ENCODE measurements at places on chromosomes 13 and 19.

DNA sequence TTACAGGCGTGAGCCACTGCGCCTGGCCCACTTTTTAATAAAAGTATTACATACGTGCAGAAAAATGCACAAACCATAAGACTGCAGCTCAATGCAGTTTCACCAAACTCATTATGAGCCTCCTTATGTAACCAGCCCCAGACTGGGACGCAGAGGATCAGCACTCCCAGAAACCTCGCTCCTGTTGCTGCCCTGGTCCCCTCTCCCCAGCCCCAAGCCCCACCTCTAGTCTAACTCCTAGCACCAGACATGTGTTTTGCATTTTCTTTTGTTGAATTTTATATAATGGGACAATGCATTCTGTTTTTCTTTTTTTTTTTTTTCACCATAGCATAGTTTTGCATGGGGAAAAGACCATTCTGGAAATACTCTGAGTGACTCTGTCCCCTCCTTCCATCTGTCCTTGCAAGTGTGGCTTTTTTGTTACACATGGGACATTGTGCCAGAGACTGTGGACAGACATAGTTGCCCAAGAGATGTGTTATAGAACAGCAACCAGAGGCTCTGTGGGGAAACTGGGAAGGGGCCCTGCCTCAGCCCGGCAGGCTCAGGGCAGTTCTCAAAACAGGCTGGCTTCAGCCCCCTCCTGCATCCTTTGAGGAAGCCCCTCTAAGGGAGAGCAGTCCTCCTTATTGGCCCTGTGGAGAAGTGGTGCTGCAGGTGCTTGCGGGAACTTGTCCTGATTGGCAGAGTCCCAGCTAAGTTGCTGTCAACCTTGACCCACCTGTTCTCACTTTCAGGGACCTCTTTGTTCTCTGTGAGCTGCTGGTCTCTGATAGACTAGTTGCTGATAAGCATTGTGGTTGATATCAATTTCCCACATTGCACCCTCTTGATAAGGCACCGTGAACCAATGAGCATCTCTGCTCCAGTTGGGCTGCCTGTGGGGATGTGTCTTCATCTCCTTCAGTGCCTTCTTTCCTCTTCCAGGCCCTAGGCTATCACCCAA lies 13.8 kb upstream of the OLFM4 start:
- no peak for DNase-seq

DNA sequence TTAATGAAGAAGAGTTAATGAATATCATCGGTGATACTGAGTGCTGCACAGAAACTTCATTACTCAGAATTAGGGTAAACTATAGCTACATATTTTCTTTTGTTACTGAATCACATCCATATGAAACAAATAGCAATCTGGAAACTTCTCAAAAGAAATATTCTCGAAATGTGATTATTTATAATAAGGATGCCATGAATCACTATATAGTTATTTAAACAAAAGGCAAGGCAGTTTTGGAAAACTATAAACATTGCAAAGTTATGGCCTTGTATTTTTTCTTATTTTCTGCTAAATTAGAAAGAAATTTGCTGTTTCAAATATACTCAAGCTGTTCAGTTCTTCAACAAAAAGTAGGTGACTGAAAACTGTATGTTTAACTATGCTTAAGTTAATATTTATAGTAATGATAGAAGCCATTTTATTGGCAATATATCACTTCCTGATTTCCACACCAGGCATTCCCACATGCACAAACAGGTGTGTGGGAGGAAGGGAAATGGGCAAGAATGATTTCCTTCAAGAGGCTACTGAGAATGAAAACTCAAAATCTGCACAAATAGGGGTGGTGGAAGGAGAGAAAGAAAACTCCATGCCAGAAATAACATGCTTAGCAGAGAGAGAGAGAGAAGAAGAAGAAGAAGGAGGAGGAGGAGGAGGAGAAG lies 74.5 kb upstream of the FRY start:
- DNase-seq: no peak

DNA sequence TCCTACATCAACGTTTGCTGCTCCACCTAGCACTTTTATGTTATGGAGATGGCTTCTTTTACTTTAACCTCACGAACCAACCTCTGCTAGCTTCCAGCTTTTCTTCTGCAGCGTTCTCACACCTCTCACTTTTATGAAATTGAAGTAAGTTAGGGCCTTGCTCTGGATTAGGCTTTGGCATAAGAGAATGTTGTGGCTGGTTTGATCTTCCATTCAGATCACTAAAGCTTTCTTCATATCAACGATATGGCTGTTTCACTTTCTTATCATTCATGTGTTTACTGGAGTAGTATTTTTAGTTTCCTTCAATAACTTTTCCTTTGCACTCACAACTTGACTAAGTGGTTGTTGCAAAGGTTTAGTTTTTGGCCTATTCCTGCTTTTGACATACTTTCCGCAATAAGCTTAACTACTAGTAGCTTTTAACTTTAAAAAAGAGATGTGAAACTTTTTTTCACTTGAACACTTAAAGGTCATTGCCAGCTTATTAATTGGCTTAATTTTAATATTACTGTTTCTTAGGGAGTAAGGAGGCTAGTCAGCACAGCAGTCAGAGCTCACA lies 60.0 kb upstream of the SPRY2 start:
- no peak for DNase-seq

- no peak for DNase-seq
These were observed 7.4 kb downstream of the BCAM start for GRCh38 chr19:44816301-44816700.

- DNase-seq: no peak
These were observed 610.6 kb upstream of the PRR20A start for GRCh38 chr13:56530096-56530495.

DNA sequence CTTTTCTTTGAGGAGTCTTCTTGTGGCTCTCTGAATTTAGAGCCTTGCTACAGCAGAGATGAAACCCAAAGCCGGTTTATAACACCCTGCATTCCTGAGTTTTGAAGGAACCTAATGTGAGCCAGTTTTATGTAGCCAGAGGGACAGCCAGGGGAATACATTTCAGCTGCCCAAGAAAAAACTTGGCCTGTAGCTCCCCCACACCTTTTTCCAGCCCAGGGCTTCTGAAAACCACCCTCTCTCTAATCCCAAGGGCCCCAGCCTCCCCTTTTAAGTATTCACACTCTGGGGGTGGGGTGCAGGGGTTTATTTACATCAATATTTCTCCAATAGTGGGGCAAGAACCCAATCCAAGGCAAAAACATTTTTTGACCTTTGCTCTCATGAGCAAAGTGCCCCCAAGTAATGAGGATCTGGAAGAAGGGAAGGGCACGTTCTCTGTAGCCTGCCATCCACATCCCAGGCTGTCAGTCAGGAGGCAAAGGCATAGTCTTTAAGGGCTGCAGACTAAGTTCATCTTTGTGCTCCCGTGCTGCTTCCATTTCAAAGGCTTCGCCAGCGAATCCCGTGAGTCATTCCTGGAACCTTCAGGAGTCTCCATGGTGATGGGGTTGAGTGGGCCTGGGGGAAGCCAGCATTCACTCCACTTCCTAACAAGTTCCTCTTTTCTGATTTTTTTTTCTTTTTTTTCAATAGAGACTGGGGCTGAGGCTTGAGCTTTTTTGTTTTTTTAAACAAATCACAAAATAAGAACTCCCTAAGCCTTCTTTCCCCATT lies 33.2 kb upstream of the MEDAG start:
- peak; percentile 17 for DNase-seq

GRCh38 chr19:54390942-54391577 lies 24.2 kb upstream of the TTYH1 start:
- peak; percentile 44 for DNase-seq

GRCh38 chr13:19713186-19713965 lies 69.4 kb downstream of the PSPC1 start:
- DNase-seq: no peak

DNA sequence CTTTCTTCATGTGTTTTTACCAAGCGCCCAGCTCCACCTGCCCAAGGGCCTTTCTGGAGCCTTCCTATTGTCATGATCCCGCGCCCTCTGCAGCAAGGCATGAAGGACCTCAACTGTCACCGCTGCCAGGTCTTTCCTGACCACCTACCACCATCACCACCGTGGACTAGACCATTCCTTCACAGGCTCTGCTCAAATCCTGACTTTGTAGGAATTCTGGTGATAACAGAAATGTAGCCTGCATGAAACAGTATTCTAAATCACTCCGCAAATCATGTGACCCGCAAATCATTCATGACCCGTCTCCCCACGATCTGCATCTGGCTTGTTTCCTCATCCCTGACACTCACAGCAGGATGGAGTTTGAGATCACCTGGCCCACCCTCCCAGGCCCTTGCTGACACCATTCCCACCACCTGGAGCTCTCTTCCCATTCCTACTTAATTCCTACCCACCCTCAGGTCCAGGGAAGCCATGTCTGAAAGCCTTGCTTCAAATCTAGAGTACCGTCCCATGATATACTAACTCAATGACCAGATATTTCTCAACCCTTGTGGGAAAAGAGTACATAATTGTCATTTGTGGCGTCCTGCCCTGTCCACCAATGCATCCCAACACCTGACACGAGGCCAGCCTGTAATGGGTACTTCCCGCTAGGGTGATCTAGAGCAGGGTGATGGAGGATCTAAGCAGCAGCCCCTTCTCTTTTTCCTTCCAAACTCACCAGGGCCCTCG lies 1.3 kb downstream of the UBE2S start:
- no peak for DNase-seq

- DNase-seq: peak; percentile 100
These were observed at the start of gene HNRNPL for GRCh38 chr19:38849860-38850435. HNRNPL (minus strand) TSS chr19:38849986; CDS start chr19:38849966, 20 bp downstream.

- no peak for DNase-seq
These were observed 113.8 kb downstream of the IRS2 start for GRCh38 chr13:109672545-109672944.

GRCh38 chr19:5037936-5038335 lies 69.0 kb downstream of the KDM4B start:
- DNase-seq: no peak

Data from AML-193 (cell line).